ENCODE measurements at places on chromosomes 2 and 18.

- no peak for DNase-seq
Observed at GRCh38 chr2:134301099-134301927, 47.4 kb downstream of the MGAT5 start.

DNA sequence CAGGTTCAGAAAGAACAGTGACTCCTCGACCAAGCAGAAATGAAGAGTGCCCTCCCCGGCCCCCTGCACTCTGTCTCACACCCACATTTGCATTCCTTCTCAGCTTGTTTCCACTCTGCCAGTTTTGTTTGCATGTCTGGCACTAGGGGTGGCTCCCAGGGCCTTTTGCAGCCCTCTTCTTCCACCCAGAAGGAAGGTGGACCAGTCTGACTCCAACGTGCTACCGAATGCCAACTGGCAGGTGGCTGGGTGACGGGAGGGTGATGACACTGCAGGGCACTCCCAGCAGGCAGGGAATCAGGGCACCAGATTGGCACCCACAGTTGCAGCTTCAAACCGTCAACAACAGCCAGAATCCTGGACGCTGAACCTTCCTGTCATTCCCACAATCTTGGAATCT is 371.1 kb downstream of the TXNL1 start:
- DNase-seq: no peak

GRCh38 chr2:53455094-53455493 is 312.5 kb upstream of the CHAC2 start:
- DNase-seq: no peak

GRCh38 chr18:5678278-5678677 is 134.5 kb upstream of the EPB41L3 start:
- DNase-seq: no peak

DNA sequence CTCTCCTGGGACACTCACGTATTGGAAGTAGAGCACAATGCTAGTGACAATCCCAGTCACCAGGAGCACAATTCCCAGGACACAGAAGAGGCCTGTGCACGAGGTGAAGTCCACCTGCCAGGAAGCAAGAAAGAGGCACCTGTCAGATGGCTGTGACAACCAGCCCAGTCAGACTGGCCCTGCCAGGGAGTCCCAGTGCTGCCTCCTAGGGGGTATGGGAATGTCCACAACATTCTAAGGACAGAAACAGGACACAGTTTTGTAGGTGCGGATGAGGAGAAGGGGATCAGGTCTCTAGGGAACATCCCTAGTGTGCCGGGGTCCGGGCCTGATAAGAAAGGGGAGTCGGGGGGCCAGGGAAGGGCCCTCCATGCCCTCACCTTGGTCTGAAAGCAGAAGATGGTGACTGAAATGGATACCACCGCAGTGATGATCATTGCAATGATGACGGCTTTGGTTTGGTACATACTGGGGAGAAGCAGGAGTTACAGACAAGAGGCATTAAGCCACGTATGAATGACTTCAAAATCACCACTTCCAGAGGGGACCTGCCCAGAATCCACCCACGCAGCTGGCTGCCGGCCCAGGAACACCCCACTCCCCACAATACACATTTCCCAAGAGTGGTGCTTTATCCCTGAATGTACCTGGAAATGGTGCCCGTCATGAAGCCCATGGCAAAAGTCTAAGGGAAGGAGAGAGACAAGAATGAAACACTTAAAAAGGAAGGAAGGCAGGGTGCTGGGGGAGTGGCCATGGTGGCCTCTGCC is 6.9 kb downstream of the PNKD start:
- no peak for DNase-seq

DNA sequence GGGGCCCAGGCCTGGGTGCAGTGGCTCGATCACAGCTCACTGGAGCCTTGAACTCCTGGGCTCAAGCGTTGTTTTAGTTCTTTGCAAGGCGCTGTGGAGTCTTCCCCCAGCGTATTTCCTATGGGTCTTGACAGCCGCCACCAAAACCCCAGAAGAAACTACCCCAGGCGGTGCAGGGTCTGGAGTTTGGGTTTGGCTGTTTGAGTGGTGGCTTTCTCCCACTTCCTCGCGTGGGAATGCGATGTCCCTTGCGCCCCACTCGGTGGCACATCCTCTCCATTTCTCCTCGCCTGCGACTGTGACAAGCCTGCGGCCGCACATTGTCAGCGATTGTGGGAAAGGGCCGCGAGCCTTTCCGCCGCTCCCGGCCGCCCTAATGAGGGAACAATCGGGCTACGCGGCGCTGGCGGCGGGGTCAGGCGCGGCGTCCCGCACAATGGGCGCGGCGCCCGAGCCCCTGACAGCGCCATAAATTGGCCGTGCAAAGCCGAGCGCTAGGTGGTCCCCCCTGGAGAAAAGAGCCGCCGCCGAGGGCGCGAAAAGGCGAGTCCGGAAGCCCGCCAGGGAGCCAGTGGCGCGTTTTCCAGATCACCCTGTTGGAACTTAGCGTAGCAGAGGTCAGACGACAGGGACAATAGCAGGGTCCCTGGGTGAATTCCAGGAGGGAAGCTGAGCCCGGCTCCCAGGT is 194.9 kb upstream of the POU3F3 start:
- DNase-seq: peak; percentile 70

- no peak for DNase-seq
Observed at GRCh38 chr2:159366538-159366937, 80.0 kb upstream of the WDSUB1 start.

GRCh38 chr2:177315364-177315763 is 50.8 kb upstream of the NFE2L2 start:
- DNase-seq: no peak

DNA sequence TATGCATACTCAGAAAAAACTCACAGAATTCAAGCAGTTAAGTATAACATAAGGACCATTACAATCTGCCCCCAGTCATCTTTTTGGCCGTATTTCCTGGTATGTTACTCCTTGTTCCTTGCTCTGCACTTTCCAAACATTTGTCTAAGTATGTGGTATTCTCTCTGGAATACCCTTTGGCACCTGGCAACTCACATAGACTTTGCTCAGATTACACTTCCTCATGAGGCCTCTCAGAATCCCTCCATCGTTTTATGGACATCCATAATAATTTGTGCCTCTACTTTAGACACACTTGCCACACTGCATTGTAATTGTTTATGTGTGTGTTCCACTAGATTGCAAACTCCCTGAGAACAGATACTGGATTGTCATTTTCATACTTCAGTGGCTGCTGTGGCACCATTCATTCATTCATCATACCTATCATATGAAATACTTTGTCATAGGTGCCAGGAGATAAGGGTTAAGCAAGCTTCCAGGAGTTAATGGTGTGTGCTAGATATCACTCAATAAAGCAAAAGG is 84.0 kb downstream of the HIBCH start:
- no peak for DNase-seq

DNA sequence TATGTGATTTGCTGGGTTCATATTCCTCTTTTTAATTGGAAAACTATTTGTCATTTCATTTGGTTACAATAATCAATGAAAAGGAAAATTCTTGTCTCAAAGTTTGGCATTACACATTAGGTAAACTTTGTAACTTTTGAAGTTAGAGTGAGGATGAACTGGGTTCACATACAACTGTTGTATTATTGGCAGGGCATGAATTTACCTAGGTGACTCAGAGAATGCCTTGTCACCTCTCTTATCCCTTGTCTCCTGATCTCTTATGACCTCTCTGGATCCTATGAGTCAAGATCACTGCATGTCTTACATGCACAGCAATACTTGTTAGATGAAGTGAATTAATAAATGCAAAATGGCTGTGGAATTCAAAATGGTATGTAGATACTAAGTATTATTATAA is 563.4 kb upstream of the GCFC2 start:
- no peak for DNase-seq
